ENCODE measurements at places on chromosomes 13 and 19.

DNA sequence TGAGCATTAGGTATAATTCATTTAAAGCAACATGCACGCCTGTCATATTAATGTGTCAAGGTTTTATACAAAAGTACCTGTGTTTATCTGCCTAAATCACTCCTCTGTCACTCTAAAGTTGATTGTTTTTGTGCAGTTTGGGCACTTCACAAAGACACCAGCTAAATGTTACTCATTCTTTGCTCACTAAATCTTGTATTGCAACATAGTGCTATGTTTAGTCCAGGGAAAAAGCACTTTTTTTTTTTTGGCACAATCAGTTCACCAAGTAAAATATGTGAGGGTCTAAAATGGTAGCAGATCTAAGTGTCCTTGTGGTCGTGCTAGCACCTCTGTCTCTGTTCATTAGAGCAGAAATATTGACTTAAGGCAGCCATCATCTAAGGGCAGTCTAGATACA is 2526.7 kb upstream of the PCDH20 start:
- no peak for DNase-seq

- DNase-seq = no peak
These were observed 330.6 kb downstream of the SPRY2 start for GRCh38 chr13:80010286-80010831.

GRCh38 chr13:93425411-93425810 is 198.8 kb downstream of the GPC6 start:
- no peak for DNase-seq

GRCh38 chr13:93407551-93407950 is 180.9 kb downstream of the GPC6 start:
- no peak for DNase-seq

- no peak for DNase-seq
These were observed 610 bp downstream of the ZNF791 start for GRCh38 chr19:12611361-12611699.

DNA sequence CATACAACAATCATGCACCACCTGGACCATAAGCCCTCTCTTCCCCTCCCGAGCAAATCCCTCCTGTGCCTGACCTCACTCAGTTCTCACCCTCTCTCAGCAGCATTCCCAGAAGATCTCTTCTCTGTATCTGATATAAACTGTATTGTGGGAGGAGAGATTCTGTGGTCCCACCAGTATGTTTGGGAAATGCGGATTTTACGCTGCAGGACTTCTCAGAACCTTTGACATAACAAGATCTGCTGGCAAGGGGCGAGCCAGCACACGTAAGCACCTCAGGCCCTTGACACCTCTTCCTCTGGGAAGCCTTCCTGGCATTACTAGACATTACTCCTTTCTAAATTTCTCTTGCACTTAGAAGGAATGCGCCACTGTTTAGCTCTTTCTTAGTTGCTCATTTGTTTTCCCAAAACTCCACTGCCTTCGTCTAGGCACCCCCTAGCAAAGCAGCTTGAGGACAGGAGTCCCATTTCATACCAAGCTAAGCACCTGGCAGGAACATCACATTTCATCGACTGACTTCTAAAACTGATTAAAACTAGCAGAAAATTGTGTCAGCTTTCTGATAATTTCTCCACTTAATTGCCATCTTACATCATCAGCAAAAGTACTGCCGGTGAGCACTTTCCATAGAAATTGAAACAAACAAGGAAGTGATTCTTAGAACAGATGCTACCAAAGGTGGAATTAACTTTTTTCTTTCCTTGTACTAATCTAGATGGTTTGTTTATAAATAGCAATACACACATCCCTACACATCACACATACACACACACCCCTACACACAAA is 63.2 kb downstream of the CCDC70 start:
- no peak for DNase-seq

DNA sequence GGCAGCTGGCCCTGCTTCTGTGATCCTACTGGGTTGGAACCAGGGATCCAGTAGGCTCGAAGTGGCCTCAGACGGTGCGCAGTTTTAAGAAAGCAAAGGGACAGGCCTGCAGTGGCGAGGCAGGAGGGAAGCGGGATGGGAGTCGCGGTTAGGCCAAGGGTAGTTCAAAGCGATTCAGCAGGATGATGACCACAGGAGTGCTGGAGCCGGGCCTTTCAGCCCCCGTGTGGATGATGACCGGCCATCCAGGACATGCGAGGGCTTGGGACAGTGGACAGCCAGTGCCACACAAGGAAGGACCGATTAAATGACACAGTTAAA is 854 bp downstream of the RNASEH2B start:
- no peak for DNase-seq

DNA sequence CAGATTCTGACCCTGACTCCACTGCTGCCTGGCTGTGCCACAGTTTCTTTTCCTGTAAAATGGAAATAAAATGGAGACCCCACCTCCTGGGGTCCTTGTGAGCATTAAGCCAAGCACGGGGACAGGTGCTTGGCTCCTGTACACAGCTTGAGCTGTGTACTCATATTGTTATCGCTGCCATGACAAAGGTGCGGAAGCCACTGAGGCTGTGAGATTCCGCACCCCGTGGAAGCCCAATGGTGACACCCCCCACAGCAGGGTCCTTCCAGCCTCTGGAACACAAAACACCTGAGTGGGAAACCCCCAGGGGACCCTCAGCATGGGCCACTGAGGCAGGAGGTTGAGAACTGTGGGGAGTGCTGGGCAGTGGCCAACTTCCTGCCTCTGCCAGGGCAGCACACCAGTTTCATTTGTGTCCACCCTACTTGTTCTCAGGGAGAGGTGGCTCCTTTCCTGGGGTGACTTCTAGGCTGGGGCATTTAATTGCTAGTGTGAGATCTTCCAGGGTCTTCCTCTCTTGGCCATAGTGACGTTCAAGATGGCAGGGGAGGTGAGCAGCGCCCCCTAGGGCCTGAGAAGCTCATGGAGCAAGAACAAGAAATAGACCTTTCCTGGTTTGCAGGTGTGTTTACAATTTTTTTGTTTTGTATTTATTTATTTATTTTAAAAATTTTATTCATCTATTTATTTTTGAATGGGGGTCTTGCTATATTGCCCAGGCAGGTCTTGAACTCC is 5.4 kb upstream of the JSRP1 start:
- no peak for DNase-seq

DNA sequence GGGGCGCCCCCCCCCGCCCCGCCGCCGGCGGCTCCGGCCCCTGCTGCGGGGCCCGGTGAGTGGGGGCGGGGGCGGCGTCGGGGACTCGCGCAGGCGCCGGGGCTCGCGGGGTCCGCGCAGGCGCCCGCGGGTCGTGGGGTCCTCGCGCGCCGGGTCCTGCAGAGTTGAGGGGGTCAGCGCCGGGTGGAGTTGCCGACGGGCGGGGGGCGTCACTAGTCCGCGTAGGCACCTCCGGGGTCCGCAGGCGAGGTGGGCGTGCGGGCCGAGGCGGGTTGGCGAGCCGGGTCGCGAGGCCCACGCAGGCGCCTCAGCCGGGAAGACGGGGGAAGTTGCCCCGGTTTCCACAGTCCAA is 365 bp downstream of the PPP6R1 start:
- peak; percentile 34 for DNase-seq

- DNase-seq = no peak
These were observed 28.3 kb downstream of the CNMD start for GRCh38 chr13:52711286-52711685.

DNA sequence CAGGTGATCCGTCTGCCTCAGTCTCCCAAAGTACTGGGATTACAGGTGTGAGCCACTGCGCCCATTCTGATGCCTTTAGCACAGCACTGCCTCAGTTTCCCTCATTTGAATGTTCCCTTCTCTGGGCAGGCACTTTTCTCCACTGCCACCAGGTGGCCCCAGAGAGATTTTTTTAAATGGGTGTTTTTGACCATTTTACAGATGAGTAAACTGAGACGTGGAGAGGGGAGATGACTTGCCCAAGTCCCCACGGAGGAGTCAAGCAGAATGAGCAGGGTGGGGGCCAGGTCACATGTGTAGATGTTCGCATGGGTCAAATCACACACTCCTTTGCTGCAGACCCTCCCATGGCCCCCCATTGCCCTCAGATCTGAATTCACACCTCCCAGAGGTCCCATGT is 3.2 kb upstream of the PDE4C start:
- DNase-seq = no peak

GRCh38 chr19:29687244-29687896 is 22.1 kb downstream of the PLEKHF1 start:
- DNase-seq = peak; percentile 67

- peak; percentile 4 for DNase-seq
These were observed 38.0 kb upstream of the ZNF573 start for GRCh38 chr19:37817180-37817981.

DNA sequence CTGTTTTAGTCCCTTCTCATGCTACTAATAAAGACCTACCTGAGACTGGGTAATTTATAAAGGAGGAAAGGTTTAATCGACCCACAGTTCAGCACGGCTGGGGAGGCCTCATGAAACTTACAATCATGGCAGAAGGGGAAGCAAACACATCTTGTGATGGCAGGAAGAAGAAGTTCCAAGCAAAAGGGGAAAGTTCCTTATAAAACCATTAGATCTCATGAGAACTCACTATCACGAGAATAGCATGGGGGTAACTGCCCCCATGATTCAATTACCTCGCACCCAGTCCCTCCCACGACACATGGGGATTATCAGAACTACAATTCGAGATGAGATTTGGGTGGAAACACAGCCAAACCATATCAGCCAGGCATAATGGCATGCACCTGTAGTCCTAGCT is 13.0 kb upstream of the STRN4 start:
- no peak for DNase-seq

GRCh38 chr13:37934339-37935191 is 65.0 kb upstream of the TRPC4 start:
- DNase-seq = no peak

- DNase-seq = no peak
These were observed 110.6 kb downstream of the SIPA1L3 start for GRCh38 chr19:38017401-38018151.

DNA sequence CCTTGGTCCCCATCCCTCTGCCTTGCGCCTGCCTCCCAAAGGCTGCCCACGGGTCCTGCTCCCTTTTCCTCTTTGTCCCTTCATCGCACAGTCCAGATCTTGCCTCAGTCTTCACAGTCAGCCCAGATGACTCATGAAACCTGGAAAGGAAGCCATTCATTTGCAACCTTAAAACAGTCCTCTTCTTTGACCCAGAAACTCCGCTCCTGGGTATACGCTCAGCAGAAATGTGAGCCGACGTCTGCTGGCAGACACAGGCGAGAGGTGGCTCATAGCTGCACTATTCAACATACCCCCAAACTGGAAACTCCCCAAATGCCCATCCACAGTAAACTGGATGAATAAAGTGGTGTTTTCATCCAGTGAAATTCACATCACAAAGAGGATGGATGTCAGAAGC is 13.6 kb upstream of the PEPD start:
- DNase-seq = no peak

DNA sequence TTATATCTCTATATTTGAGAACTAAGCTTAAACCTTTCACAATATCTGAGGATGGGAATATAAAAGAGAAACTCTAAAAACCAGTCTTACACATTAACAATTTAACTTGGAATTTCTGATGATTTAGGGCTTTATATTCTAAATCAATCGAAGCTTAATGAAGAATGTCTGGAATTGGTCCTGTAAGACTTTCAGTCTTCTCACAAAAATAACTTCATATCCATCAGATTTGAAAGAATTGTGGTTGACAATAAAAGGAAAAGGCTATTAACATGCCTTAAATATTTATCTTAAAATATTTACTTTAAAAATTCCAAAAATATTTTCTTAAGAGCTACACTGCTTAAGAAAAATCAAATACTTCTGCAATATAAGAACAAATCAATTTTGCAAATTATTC is 27.3 kb downstream of the MYCBP2 start:
- DNase-seq = no peak

GRCh38 chr13:95605448-95606125 is 38.9 kb downstream of the DZIP1 start:
- DNase-seq = no peak

- DNase-seq = no peak
These were observed 92.4 kb downstream of the CDADC1 start for GRCh38 chr13:49340161-49340560.

- no peak for DNase-seq
These were observed 118.5 kb downstream of the TRPC4 start for GRCh38 chr13:37751025-37751424.
